ENCODE measurements at places on chromosomes 12 and 14.

- H3K4me1 ChIP-seq, result peaks cover 20% of the 10 kb centered on the region
- peak overlapping the region; percentile 97 for H3K27ac ChIP-seq
- DNase-seq, result no peak
- H3K27me3 ChIP-seq, result no peaks in the 10 kb centered on the region
These were observed 750 bp downstream of the CS start for GRCh38 chr12:56299308-56299852.

DNA sequence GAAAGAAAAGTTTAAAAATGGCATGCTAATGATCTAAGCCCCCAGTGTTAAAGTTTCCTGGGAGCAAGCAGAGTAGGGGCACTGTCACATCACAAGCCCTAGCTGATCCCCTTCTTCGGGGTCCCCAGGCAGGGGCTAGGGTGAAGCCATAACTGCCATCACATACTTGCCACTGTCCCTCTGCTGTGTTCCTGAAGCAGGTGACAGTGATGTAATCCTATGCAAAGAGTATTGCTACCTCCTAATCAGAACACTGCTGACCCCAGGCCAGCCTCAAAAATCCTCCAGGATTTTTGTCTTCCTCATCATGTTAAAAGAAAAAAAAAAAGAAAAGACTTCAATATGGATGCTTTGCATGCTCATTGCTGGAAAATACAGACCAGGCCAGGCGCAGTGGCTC lies 1.2 kb upstream of the RFC5 start:
- H3K36me3 ChIP-seq, result peaks cover 4% of the 10 kb centered on the region
- DNase-seq, result no peak
- H3K27me3 ChIP-seq, result no peaks in the 10 kb centered on the region

- no peaks in the 10 kb centered on the region for H3K36me3 ChIP-seq
- H3K27me3 ChIP-seq, result peaks cover 27% of the 10 kb centered on the region
- no peaks in the 10 kb centered on the region for H3K4me1 ChIP-seq
- peak; percentile 41 for DNase-seq
- no peak overlapping the region for H3K4me3 ChIP-seq
- H3K27ac ChIP-seq, result no peak overlapping the region
These were observed 1181.2 kb downstream of the VRK1 start for GRCh38 chr14:97978341-97978740.

- no peak for DNase-seq
- peaks cover 5% of the 10 kb centered on the region for H3K36me3 ChIP-seq
- H3K4me3 ChIP-seq, result no peak overlapping the region
These were observed 4.8 kb upstream of the AEBP2 start for GRCh38 chr12:19434538-19434937.

DNA sequence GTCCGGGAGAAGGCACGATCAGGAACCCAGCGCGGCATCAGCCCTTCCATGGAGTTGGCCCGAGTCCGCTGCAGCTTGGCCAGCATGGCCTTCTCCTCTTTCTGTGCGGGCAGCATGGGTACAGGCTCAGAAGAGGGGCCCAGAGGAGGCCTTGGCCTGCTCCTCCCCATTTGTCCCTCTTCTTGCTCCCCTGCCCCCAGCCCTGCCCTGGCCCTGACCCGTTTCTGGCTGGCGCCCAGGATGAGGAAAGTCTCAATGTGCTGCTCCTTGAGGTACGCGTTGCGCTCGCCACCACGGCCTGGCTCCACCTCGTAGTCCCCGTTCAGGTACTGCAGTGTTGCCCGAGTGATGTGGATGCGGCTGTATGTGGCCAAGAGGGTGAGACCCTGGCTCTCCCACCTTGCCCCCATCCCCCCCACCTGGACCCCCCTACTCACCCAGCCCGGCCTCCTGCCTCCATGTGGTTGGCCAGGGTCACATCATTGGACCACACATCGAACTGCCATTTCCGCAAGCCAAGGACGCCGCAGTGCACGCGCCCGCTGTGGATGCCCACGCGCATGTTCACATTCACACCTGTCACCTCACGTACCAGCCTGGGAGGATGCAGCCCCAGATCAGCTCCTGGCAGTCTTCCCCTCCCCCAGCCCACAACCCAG lies 12.8 kb downstream of the ADCY6 start:
- no peak overlapping the region for H3K4me3 ChIP-seq
- no peak overlapping the region for H3K27ac ChIP-seq
- no peaks in the 10 kb centered on the region for H3K4me1 ChIP-seq
- H3K27me3 ChIP-seq, result no peaks in the 10 kb centered on the region
- no peak for DNase-seq
- peaks cover 23% of the 10 kb centered on the region for H3K36me3 ChIP-seq

- H3K4me1 ChIP-seq, result peaks cover 10% of the 10 kb centered on the region
- H3K27me3 ChIP-seq, result no peaks in the 10 kb centered on the region
- H3K27ac ChIP-seq, result no peak overlapping the region
- no peak for DNase-seq
These were observed 54.5 kb downstream of the DAD1 start for GRCh38 chr14:22534547-22534946.

DNA sequence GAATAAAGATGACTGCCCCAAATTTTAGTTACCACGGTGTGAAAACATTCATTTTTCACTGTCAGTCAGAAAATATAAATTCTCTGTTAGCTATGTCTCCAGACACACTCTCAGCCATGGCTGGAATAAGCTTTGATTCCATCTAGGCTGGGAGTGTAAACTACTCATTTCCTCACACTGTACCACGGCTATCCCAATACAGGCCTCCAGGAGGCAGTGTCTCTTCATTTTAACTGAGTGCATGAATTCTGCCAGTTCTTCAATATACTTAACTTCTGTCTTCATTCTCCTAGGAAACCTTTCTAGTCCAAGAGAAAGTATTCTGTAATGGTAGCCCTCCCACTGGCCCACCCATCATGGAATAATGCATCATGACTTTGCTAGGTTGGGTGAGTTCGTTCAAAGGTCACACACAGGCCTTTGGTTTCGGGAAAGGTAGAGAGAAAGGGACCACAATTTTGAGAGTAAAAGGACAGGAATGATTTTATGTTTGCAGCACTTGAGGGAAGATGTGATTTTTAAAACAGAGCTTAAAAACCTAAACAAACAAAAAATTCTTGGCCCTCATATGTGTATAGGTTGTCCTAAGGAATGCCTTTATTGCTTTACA lies 381.1 kb downstream of the SEC23A start:
- no peak overlapping the region for H3K4me3 ChIP-seq
- H3K27me3 ChIP-seq, result peaks cover 3% of the 10 kb centered on the region
- H3K27ac ChIP-seq, result no peak overlapping the region
- H3K36me3 ChIP-seq, result no peaks in the 10 kb centered on the region
- peak; percentile 23 for DNase-seq

GRCh38 chr12:25811656-25812126 lies 146.8 kb upstream of the RASSF8 start:
- H3K4me1 ChIP-seq, result no peaks in the 10 kb centered on the region
- no peaks in the 10 kb centered on the region for H3K36me3 ChIP-seq
- H3K4me3 ChIP-seq, result no peak overlapping the region
- no peaks in the 10 kb centered on the region for H3K27me3 ChIP-seq
- no peak overlapping the region for H3K27ac ChIP-seq
- no peak for DNase-seq

GRCh38 chr14:93944348-93945069 lies 17.4 kb downstream of the FAM181A start:
- DNase-seq, result no peak
- H3K4me1 ChIP-seq, result peaks cover 6% of the 10 kb centered on the region
- H3K27me3 ChIP-seq, result peaks cover 16% of the 10 kb centered on the region
- no peaks in the 10 kb centered on the region for H3K36me3 ChIP-seq
- no peak overlapping the region for H3K27ac ChIP-seq

DNA sequence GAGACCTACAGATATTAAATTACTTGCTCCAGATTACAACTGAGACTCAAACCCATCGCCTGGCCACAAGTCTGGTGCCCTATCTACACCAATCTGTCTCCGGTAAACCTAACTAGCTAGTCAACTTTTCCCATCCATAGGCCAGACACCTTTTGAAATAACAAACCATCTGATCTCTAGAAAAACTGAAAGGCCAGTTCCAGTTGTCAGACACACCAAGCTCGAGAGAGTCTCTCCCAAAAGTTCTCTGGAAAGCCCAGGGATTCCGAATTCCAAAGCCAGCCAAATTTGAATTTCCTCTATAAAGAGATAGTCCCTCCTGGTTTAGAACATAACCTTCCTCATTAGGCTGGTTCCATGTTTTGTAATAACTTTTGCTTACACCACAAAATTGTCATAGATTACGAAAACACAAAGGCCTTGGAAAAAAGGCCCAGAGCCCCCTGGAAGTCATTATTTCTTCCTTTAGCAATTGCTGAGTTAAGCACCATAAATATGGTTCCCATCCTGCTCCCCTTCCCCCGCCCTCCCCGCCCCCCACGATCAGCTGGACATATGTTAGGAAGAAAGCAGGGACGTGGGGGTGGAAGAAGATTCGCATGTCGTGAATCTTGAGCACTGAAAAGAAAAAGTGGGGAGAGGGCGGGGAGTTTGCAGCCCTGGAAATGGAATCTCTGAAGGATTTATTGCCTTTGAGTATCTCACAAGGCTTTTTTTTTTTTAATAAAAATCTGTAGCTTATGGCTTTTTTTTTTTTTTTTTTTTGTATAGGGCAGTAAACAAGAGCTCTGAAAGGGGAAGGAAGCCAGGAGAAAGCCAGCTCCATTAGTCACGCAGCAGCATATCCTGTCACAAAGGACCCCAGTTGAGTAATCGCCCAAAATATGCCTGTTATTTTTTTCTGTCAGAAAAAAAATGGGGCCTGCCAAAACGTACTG lies 110.4 kb downstream of the ZFP36L1 start:
- DNase-seq, result no peak
- H3K27ac ChIP-seq, result no peak overlapping the region
- H3K4me3 ChIP-seq, result no peak overlapping the region
- no peaks in the 10 kb centered on the region for H3K36me3 ChIP-seq

DNA sequence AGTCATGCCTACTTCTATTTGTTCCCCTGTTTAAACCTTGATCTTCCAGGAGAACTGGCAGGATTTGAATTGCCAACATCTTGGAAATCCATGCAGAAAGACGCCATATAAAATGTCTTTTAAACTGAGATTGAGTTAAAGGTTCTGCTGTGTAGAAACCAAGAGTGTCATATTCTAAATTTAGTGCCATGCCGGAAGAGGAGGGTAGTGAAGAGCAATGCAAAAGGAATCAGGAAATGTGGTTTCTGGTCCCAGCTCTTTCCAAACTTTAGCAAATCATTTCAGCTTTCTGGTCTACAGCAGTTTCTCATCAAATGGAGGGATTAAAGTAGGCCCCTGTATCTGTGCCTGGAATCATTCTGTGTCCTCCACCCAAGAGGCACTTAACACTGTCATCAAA lies 85.7 kb downstream of the BTG1 start:
- peaks cover 30% of the 10 kb centered on the region for H3K4me1 ChIP-seq
- no peak overlapping the region for H3K27ac ChIP-seq
- no peak overlapping the region for H3K4me3 ChIP-seq
- DNase-seq, result no peak
- H3K36me3 ChIP-seq, result no peaks in the 10 kb centered on the region

GRCh38 chr12:112939761-112940381 lies 1.6 kb downstream of the OAS3 start:
- no peak overlapping the region for H3K27ac ChIP-seq
- H3K4me1 ChIP-seq, result peaks cover 4% of the 10 kb centered on the region
- peaks cover 48% of the 10 kb centered on the region for H3K27me3 ChIP-seq
- no peak for DNase-seq
- H3K36me3 ChIP-seq, result no peaks in the 10 kb centered on the region
- no peak overlapping the region for H3K4me3 ChIP-seq

GRCh38 chr12:26156201-26156871 lies 31.5 kb upstream of the BHLHE41 start:
- H3K4me3 ChIP-seq, result no peak overlapping the region
- H3K27ac ChIP-seq, result peak overlapping the region; percentile 59
- DNase-seq, result no peak
- peaks cover 19% of the 10 kb centered on the region for H3K4me1 ChIP-seq
- H3K27me3 ChIP-seq, result no peaks in the 10 kb centered on the region

All from progenitor cell of endocrine pancreas (in vitro differentiated cells).